ENCODE measurements at places on chromosomes 12 and 14.

GRCh38 chr12:28027328-28027727, 54.8 kb upstream of the PTHLH start:
- DNase-seq = no peak

- DNase-seq = no peak
These were observed 10.0 kb upstream of the TEX22 start for GRCh38 chr14:105388110-105388951.

DNA sequence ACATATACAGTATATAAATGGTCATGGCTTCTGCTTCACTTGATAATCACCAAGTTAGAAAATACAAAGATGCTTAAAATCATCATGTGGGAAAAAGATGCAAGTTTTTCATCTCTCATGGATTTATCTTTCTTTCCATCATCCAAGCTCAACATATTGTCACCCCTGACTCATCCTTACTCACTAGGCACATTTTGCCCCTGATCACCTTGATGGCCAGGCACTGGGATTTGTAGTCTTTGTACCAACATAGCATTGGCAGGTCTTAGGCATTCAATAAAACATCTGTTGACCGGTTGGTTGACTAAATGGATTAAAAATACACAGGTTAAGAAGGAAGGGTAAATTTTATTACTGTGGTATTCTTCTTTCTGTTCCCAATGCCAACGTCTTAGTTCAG, 28.1 kb downstream of the KLHDC2 start:
- DNase-seq = no peak

GRCh38 chr12:95953000-95953399, 9.9 kb downstream of the AMDHD1 start:
- no peak for DNase-seq

- DNase-seq = no peak
These were observed 168.0 kb downstream of the PHLDA1 start for GRCh38 chr12:75863533-75863932.
